ENCODE measurements at places on chromosomes 5 and 9. TPM values are rescaled to one million over a fixed set of nuclear protein-coding genes. Genes with fewer than 3 reads are reported as not detected.

GRCh38 chr9:29176231-29176630 is 1603.0 kb upstream of the C9orf72 start:
- no peak overlapping the region for H3K4me3 ChIP-seq
- H3K36me3 ChIP-seq = no peaks in the 10 kb centered on the region
- no peaks in the 10 kb centered on the region for H3K27me3 ChIP-seq

- no peaks in the 10 kb centered on the region for H3K27me3 ChIP-seq
- no peak within 1 kb of the TSS for H3K27ac ChIP-seq
- no peaks in the 10 kb centered on the region for H3K4me1 ChIP-seq
Observed at GRCh38 chr5:140840978-140841962, at the start of gene PCDHA8. PCDHA8 (plus strand) TSS chr5:140841187; CDS start chr5:140841322, 135 bp downstream.

DNA sequence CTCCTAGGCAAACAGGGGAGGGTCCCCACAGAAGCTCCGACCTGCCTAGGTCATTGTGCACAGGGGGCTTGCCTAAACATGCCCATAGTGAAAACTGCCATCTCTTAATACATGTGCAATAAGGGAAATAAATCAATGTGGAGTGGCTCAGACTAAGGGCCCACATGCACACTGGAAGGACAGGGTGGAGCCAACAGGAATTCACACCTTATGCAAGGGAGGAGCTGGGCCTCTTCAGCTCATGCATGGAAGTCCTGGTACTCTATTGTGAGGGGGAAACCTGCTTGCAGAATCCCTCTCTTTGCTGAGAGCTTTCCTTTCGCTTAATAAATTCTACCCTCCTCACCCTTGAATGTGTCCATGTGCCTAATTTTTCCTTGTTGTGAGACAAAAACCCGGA is 815.8 kb downstream of the EFNA5 start:
- no peaks in the 10 kb centered on the region for H3K4me1 ChIP-seq
- DNase-seq = no peak
- no peak overlapping the region for H3K4me3 ChIP-seq
- no peak overlapping the region for H3K27ac ChIP-seq
- H3K36me3 ChIP-seq = no peaks in the 10 kb centered on the region

DNA sequence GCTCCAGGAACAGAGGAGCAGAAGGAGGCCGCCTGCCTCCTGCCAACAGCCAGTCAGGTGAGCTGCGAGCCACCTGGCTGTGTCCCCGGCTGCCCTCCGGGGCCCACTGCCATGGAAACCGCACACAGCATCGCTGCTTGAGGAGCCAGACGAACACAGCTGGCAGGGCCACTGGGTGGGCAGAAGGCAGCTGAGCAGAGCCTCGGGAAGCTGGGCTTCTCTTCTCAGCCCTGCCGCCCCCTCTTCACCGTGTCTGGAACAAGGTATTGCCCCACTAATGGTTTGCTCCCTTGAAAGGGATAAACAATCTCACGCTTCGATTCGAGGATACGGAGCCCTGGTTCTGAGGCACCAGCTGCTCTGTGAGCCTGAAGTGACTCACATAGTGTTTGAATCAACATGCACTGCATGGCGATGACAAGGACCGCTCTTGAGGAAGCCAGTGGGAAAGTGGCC is 63.7 kb upstream of the RUFY1 start:
- no peaks in the 10 kb centered on the region for H3K36me3 ChIP-seq
- no peak for DNase-seq
- H3K27me3 ChIP-seq = no peaks in the 10 kb centered on the region
- no peak overlapping the region for H3K27ac ChIP-seq
- no peaks in the 10 kb centered on the region for H3K4me1 ChIP-seq
- H3K4me3 ChIP-seq = no peak overlapping the region

Gene PCDHA8
- total RNA-seq = 0.14 TPM
